ENCODE measurements at places on chromosomes 7 and 10. TPM values are rescaled to one million over a fixed set of nuclear protein-coding genes. Genes with fewer than 3 reads are reported as not detected.

NRCAM gene
- total RNA-seq = 42.6 TPM

TUBAL3 gene
- 0.52 TPM for total RNA-seq

SLC16A9 gene
- total RNA-seq = not detected

GRCh38 chr10:59779756-59780533 lies 26.7 kb upstream of the MRLN start:
- DNase-seq = no peak
- H3K27ac ChIP-seq = no peak overlapping the region
- no peak overlapping the region for H3K4me3 ChIP-seq
- no peaks in the 10 kb centered on the region for H3K4me1 ChIP-seq
- no peaks in the 10 kb centered on the region for H3K36me3 ChIP-seq
- no peaks in the 10 kb centered on the region for H3K27me3 ChIP-seq

DNA sequence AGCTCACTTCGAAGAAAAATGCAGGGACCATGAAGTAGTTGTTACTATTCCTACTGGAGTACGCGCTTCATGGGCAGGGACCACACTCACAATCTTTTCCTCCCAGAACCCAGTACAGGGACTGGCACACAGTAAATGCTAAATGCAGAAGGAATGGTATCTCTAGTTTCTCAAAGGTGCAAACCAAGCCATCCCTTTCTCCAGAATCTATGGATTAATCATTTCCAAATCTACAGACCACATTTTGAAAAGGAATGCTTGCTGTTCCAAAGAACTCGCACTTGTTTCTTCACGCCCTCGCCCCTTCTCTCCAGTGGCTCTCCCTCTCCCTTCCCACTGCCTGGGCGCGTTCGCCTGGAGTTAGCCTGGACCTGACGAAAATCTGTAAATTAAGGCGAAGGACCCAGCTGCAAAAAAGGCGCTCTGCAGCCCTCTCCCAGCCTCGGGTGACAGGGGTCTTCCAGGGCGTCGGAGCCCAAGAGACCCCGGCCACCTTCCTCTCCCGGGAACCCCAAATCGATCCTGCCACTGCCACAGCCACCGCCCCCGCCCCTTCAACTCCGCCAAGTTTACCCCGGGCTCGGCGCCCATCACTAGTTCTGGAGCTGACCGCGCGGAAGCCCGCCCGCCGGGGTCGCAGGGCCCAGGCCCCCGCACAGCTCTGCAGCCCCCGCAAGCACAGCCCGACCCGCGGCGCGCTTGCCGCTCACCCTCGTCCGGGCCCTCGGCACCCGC lies 527 bp downstream of the PDIA4 start:
- H3K4me1 ChIP-seq = peaks cover 24% of the 10 kb centered on the region
- peak; percentile 9 for DNase-seq
- H3K27ac ChIP-seq = peak overlapping the region; percentile 78
- no peaks in the 10 kb centered on the region for H3K27me3 ChIP-seq
- peak overlapping the region; percentile 73 for H3K4me3 ChIP-seq
- H3K36me3 ChIP-seq = peaks cover 5% of the 10 kb centered on the region

- H3K4me1 ChIP-seq = no peaks in the 10 kb centered on the region
- H3K27me3 ChIP-seq = no peaks in the 10 kb centered on the region
- H3K36me3 ChIP-seq = no peaks in the 10 kb centered on the region
- H3K27ac ChIP-seq = no peak overlapping the region
Observed at GRCh38 chr10:132232023-132232951, 45.5 kb downstream of the DPYSL4 start.

DNA sequence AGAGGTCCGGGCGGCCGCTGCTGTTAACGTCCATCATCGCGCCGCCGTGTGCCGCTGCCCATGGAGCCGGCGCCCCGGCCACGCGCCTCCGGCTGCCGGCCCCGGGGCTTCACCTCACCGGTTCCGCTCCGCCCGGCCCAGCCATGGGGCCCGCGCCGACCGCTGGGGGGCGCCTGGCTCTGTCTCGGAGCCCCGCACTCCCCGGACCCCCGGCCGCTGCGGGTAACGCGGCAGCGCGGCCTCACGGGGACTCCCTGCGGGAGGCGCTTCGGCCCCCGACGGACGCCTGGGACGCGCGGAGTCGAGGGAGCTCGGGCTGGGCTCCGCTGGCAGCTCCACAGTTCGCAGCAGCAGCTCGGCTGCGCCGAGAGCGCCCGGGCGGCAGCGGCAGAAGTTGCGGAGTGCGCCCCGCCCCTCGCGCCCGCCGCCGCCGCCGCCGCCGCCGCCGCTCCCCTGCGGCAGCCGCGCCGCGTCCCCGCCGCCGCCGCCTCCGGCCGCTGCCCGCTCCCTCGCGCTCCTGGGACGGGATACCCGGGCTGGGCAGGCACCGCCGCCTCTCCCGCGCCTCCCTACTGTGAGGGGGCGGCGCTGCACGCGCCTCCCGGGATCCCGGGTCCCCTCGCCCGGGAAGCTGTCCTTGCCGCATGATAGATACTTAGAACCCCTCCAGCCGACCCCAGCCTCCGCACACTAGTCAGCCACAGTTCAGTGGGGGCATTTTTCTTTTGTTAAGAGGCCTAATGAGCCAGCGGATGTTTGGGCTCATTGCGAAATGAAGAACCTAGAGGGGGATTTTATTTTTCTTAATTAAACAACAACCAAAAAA lies at the start of gene HTR7:
Gene HTR7, minus strand, starts transcription at position 405 of the 826 bp plus-strand sequence. Its CDS starts 368 bp downstream, at position 37.
- H3K4me3 ChIP-seq = peak within 1 kb of the TSS; percentile 58
- no peak for DNase-seq
- no peaks in the 10 kb centered on the region for H3K36me3 ChIP-seq
- no peaks in the 10 kb centered on the region for H3K27me3 ChIP-seq
- peak within 1 kb of the TSS; percentile 76 for H3K27ac ChIP-seq

Data from PC-9 (cell line).